ENCODE measurements at places on chromosomes 12 and 14.
A peak's percentile ranks its signal among the peaks of the same experiment; 100 is the strongest.

- DNase-seq: no peak
Observed at GRCh38 chr12:75550401-75551240, 39.2 kb upstream of the KRR1 start.

DNA sequence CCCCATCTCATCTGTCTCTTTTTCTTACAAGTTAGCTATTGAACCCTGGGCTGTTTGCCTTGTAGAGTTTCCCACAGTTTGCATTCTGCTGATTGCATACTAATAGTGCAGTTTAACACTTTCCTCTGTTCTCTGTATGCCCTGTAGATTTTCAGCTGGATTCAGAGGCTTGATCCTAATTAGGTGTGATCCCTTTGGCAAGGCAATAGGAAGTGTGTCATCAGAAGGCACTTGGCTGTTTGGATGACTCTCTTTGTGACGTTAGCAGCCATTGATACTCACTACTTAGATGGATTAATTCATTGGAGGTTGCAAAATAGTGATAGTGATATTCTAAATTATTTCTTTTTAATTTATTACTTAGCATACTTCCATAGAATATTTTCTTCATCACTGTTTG, 33.6 kb downstream of the FUT8 start:
- DNase-seq: no peak

- no peak for DNase-seq
Observed at GRCh38 chr14:96666088-96666487, 131.1 kb upstream of the VRK1 start.

- DNase-seq: no peak
Observed at GRCh38 chr12:26795910-26796309, 37.1 kb downstream of the ITPR2 start.

DNA sequence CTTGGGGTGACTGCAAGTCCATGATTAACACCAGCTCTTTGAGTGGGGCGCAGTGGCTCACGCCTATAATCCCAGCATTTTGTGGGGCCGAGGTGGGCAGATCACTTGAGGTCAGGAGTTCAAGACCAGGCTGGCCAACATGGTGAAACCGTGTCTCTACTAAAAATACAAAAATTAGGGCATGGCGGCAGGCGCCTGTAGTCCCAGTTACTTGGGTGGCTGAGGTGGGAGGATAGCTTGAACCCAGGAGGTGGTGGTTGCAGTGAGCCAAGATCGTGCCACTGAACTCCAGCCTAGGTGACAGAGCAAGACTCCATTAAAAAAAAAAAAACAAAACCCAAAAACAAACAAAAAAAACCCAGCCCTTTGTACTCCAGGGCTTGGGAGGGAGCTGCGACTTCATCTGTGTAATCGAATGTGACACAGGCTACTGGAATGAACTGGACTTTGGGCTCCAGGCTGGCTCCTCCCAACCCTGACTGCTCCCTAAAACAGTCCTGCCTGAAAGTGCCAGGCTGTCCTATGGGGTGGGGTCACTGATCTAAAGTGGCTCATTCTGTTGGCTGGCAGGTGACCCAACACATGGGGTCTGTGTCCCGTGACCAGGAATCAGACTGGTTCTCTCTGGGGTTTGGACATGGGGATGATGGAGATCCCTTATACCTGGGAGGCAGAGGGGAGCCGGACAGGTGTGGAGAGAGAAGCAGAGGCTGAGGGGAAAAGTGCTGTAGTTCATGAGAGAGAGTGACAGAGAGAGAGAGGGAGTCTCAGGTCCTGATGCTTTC, 9.3 kb upstream of the C12orf43 start:
- no peak for DNase-seq

DNA sequence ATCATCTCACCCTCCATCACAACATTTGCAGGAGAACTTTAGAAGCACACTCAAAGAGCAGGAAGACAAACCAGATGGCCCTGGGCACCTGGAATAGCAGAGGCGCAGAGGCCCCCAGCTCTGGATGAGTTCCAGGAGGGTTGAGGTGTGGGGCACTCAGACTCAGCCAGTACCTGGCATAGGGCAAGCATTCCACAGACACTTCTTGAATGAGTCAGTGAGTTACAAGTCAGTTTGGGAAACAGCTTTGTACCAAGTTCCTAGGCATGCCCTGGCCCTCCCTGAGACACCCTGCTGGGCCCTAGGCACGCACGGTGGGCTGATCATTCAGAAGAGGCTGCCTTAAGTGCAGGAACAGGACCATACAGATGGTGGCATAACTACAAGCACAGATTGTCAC, 54.3 kb downstream of the MAP3K9 start:
- no peak for DNase-seq

DNA sequence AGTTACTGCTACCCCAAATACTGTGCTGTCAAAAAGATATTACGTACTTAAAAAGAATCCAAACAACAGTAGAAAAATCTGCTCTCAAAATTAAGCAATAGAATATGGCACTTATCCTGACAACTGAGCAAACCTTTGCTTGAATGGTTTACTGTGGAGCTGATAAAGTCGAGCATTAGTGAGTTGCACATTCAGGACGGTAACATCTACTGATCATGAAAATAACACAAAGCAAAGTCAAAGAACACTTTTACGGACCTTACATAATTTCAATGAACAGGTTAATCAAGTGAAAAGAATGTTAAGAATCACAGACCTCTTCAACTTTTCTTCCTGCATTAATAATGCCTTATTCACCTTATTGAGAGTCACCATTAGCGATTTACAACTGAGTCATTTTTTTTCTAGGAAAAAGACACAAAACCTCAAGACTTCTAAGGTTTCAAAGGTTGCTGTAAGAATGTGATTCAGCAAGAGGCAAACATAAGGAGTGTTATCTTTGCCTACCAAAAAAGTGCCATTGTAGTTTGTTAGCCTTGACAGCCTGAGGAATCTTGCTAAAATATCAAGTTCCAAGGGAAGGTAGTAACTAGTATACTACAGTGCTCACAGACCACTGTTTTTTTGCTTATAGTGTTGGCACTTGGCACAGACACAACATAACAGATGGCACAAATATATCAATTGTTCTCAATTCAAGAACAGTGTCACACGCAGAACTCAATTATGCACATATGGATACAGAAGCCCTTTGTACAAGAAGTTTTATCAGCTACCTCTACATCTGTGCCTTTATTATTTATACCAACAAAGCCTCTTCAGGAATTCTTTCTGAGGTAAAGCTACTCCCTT, 334.2 kb upstream of the RPL10L start:
- no peak for DNase-seq

GRCh38 chr14:51398898-51399297, 158.9 kb downstream of the TMX1 start:
- no peak for DNase-seq

DNA sequence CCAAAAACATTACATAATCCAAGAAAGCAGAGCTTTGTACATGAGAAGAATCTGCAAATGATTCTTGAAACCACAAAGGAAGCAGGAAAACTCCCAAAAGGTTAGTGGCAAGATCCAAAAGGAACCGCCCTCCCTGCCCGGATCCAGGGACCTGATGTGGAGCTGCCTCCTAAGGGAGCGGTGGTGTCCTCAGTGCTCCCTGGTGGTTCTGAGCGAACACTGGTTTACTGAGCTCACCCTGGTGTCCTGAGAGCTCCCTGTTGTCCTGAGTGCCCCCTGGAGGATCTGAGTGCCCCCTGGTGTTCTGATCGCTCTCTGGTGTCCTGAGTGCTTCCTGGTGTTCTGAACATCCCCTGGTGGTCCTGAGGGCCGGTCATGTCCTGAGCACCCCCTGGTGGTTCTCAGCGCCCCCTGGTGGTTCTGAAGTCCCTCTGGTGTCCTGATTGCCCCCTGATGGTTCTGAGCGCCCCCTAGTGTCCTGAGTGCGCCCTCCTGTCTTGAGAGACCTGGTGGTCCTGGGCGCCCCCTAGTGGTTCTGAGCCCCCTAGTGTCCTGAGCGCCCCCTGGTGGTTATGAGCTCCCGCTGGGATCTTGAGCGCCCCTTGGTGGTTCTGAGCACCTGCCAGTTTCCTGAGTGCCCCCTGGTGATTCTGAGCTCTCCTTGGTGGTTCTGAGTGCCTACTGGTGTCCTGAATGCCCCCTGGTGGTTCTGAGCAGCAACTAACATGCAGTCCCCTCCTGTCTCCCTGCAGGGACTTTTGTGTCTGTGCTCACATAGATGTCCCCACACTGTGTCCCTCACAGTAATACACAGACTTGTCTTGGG, 891.1 kb downstream of the TMEM121 start:
- no peak for DNase-seq

- DNase-seq: no peak
Observed at GRCh38 chr14:52877628-52878027, 73.2 kb downstream of the FERMT2 start.

DNA sequence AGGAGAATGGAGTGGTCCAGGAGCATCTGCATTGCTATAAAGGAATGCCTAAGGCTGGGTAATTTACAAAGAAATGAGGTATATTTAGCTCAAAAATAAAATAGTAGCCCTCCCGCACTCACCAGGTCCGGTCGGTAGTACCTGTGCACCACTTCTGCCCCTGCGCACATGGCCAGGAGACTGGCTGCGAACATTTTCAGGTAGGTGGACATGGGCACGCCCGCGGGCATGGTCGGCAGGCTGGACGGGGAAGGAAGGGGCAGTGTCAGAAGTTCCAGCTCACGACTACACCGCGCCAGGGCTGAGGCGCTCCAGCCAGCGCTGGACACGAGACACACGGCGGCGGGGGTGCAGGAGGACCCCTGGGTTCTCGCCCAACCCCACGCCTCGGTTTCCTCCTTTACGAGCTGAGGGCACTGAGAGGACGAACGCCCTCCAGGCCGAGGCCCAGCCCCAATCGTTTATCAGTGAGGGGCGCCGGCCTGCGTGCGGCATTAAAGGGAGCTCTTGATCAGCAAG, 9.1 kb upstream of the TDG start:
- DNase-seq: no peak

DNA sequence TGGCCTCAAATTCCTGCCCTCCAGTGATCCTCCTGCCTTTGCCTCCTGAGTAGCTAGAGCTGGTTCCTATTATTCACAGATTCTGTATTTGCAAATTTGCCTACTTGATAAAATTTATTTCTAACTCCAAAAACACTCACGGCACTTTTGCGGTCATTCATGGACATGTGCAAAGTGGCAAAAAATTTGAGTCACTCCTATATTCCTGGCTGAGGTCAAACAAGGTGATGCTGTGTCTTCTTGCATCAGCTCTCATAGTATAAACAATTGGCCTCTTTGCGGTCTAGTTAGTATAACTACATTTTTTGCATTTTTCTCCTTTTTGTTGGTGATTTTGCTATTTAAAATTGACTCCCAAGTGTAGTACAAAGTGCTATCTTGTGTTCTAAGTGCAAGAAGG, 24.7 kb downstream of the ATF1 start:
- no peak for DNase-seq

DNA sequence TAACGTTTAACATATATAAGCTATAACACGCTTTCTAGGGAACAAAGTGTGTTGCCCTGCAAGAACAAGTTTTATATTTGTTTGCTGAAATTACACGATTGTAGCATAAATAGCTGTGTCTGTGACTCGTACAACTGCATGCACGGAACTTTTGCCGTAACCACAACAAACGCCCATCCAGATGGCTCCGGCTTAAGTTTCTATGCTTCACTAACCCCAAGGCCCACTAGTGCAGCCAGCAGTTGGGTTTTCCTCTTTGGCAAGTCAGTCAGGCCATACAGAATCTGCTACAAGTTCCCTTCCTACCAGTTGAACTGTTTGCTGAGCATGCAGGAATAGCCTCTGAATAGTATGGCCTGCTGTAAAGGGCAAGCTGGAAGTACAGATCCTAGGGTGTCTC, 12.1 kb downstream of the CSRP2 start:
- peak; percentile 85 for DNase-seq

- DNase-seq: no peak
Observed at GRCh38 chr14:56751471-56751870, 58.8 kb downstream of the OTX2 start.

- DNase-seq: no peak
Observed at GRCh38 chr14:87002776-87003175, 990.2 kb downstream of the GALC start.

DNA sequence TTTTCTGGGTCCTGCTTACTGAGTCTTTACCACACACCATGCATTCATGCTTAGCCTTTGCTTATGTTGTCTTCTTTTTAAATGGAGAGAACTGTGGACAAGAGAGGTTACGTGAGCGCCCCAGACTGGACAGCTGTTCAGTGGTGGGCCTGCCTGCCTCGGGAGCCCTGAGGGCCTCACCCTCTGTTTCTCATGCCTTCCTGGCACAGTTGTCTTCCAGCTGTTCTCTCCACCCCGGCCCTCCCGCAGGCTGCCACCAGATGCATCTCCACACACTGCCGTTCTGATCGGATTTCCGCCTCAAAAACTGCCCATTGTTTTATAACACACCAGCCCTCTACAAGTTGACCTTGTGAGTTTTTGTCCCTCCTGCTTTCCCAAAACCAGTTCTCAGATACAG, 100.8 kb downstream of the SAMD4A start:
- DNase-seq: peak; percentile 54

DNA sequence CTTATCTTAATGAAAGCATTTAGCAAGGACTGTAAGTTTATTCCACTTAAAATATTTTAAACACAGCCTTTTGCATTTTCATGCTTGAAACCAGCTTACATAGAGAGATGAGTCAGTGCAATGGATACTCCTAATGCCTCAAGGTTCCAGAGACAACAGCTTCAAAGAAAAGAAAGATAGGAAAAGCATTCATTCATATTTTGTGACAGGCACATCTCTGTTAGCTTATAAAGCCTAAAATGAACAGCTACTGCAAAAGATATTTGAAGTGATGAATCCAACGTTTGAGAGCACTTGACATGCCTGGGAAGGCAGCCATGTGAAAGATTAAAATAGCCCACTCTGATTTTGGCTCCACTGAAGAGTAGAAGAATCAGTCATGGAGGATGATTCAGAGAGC, 814.5 kb downstream of the RPS29 start:
- DNase-seq: no peak

- DNase-seq: no peak
Observed at GRCh38 chr14:65250162-65250495, 147.8 kb upstream of the MAX start.

DNA sequence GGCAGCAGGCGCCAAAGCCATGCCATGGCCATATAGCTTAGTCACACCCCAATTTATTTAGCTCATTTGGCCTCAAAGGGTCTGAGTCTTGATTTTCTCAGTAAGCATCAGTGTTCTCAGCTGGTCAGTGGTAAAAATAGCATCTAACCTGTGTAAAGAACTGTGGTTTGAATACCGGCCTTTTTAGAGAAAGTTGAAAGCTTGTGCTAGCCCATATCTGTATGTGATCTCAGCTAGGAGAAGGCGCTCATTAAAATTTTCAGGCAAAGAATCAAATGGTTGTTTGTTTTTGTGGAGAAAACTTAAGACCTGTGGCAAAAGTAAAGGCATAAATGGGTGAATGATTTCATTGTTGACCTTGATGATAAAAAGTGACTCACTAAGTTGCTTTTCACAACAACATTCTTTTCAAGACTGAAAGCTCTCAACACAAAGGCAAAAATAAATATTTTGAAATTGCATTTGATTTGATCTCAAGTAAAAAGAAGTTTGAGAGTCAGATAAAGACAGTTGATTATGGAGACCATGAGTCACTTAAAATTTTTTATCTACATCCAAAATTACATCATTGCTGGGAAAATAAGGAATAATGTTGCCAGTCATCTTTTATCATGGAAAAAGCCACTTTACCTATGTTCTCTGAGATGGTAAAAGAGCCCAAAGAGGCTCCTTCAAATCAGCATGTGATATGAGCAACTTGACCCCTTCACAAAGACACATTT, 128.5 kb upstream of the RGS6 start:
- no peak for DNase-seq

GRCh38 chr14:41505491-41505890, 101.2 kb upstream of the LRFN5 start:
- DNase-seq: no peak
